ENCODE measurements at places on chromosomes 2 and 18. TPM values are rescaled to one million over a fixed set of nuclear protein-coding genes. Genes with fewer than 3 reads are reported as not detected.

Gene PTH2R
- total RNA-seq, result not detected

Gene SOX11
- not detected for total RNA-seq

Gene GALR1
- not detected for total RNA-seq

Gene POLE4
- total RNA-seq, result 89.9 TPM

Gene CCBE1
- total RNA-seq, result 8.7 TPM

Gene MYCN
- total RNA-seq, result not detected

Gene CPO
- total RNA-seq, result not detected

Gene KLHL30
- 0.17 TPM for total RNA-seq

Gene DSC1
- not detected for total RNA-seq

Gene KRTCAP3
- 0.39 TPM for total RNA-seq

Gene FBXO36
- total RNA-seq, result 1.4 TPM

Gene LOXHD1
- not detected for total RNA-seq

Gene EXOC6B
- 7.0 TPM for total RNA-seq

Gene RRM2
- 245 TPM for total RNA-seq

Gene AKAIN1
- not detected for total RNA-seq

Gene SLC4A3
- 2.0 TPM for total RNA-seq

Gene ITGB6
- 0.72 TPM for total RNA-seq

Gene DSG2
- 68.6 TPM for total RNA-seq

Gene TMEFF2
- total RNA-seq, result 0.34 TPM
